ENCODE measurements at places on chromosomes 7 and 10. TPM values are rescaled to one million over a fixed set of nuclear protein-coding genes. Genes with fewer than 3 reads are reported as not detected.
A peak's percentile ranks its signal among the peaks of the same experiment; 100 is the strongest.

- H3K36me3 ChIP-seq = no peaks in the 10 kb centered on the region
- H3K27ac ChIP-seq = no peak overlapping the region
- no peaks in the 10 kb centered on the region for H3K4me1 ChIP-seq
- DNase-seq = no peak
- no peak overlapping the region for H3K4me3 ChIP-seq
- H3K27me3 ChIP-seq = no peaks in the 10 kb centered on the region
Measured at GRCh38 chr7:100943693-100944092, 5.6 kb upstream of the MUC3A start.

DNA sequence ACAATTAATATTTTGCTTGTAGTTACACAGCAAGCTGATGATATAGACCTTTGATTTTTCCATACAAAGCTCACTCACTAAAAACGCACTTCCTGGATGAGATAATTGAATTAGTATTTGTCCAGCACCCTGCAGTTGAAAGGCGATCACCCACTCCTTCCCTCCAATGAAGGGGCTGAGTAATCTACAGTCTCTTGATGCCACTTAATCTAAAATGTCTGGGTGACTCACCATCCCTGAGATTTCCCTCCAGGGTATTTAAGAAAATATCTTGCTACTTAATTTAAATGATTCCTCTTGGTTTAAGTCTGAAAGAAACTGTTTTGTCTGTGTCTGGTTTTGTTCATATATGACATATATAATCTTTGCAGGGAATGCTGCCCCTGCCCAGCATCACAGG, 515.3 kb downstream of the GRID1 start:
- peak; percentile 25 for DNase-seq
- no peak overlapping the region for H3K27ac ChIP-seq
- H3K36me3 ChIP-seq = no peaks in the 10 kb centered on the region
- H3K4me1 ChIP-seq = no peaks in the 10 kb centered on the region
- no peak overlapping the region for H3K4me3 ChIP-seq

Gene CALCR
- polyA plus RNA-seq = not detected

DNA sequence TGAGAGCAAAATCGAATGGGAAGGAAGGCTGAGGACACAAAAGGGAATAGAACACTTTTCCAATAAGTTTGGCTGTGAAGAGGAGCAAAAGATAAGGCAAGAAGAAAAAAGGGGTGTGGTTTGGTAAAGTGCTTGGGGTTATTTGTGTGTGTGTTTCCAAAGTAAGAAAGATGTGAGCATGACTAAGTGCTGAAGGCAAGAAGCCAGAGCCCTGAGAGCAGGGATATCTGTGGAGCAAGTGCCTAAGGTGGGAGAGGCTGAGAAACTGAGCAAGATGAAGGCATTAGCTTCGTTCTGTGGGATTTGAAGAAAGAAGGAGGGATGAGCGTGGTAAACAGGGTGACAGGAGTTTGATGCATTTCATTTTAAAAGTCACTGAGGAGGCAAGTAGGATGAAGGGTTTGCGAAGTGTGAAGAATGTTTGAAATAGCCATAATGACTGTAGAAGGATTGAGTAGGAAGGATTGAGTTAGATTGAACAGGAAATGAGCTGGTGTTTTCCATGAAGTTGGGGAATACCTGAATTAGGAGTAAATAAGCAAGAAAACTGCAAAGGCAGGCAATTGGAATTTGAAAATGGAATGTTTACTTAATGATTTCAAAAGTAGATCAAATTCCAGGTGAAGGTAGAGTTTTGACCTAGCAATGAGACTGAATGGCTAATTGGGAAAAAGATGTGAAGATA, 19.9 kb upstream of the SP4 start:
- no peaks in the 10 kb centered on the region for H3K4me1 ChIP-seq
- no peaks in the 10 kb centered on the region for H3K36me3 ChIP-seq
- no peak overlapping the region for H3K27ac ChIP-seq

Measured in hepatocyte (in vitro differentiated cells).